Neural crest cell (in vitro differentiated cells): ENCODE measurements at places on chromosomes 1 and 21.

GRCh38 chr1:110462093-110462492 lies 11.1 kb downstream of the PROK1 start:
- DNase-seq: no peak

GRCh38 chr1:109268431-109269211 lies 14.3 kb downstream of the PSRC1 start:
- DNase-seq: no peak

- no peak for DNase-seq
Observed at GRCh38 chr1:153627715-153628626, at the start of gene S100A1. Gene S100A1, plus strand, starts transcription at chr1:153628434. Its CDS starts 2,088 bp downstream, at chr1:153630522.

- no peak for DNase-seq
Observed at GRCh38 chr1:213977486-213977842, 10.3 kb upstream of the PROX1 start.

- no peak for DNase-seq
Observed at GRCh38 chr1:3277011-3277471, 177.4 kb upstream of the ARHGEF16 start.

DNA sequence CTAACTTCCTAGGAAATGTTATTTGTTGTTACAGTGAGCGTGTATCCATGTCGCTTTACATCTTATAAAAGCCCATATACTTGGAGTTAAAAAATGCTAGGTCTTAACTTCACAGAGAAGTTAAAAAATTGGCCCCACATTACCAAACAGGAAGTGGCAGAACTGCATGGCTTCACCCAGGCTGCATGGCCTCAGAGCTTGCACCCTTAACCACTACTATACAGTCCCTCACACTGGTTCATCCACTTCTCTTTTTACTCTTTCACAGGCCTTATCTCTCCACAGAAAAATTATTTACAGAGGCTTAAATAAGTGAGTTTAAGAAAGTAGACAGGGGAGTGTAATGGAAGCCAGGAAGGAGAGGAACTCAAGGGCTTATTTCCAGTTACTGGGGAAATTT lies 402.5 kb downstream of the HHAT start:
- DNase-seq: no peak

GRCh38 chr1:30263405-30263804 lies 460.0 kb downstream of the MATN1 start:
- no peak for DNase-seq

DNA sequence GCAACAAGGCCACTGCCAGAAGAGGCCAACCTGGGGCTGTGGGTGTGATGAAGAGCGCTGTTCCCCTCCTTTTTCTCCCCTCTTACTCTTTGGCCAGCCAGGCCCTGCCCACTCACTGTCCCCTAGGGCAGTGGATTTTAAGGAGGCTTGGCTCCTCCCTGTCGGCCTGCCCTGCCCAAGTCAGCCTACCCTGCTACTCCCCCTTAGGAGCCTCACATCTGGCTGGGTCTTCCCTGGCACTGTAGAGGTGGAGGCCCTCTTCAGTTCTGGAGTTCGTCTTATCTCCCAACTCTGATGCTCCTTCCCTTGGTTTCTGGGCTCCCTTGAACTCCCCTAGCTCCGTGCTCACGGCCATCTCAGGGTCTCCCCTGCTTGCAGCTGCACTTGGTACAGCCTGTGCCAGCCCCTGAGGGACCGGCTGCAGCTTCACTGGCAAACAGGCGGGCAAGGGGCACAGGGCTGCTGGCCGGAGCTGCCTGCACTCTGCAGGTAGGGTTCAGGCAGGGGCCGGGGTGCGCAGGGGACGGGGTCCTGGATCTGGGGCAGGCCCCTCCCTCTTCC lies 4.0 kb downstream of the AMPD2 start:
- no peak for DNase-seq

- no peak for DNase-seq
Observed at GRCh38 chr1:243968413-243968812, 82.7 kb upstream of the ZBTB18 start.

- DNase-seq: no peak
Observed at GRCh38 chr1:67589519-67590233, 95.3 kb upstream of the GADD45A start.
